Spleen (tissue), 13 donors: ENCODE measurements at places on chromosomes 4 and X. TPM values are rescaled to one million over a fixed set of nuclear protein-coding genes. Genes with fewer than 3 reads are reported as not detected.

- DNase-seq = no peak
Measured at GRCh38 chrX:70169281-70169680, 8.0 kb upstream of the DGAT2L6 start.

Gene PABPC1L2B
- total RNA-seq = 0.20 TPM

- DNase-seq = no peak
Measured at GRCh38 chr4:124806403-124806802, 93.9 kb upstream of the ANKRD50 start.

- no peak for DNase-seq
Measured at GRCh38 chrX:10971176-10971575, 140.0 kb upstream of the HCCS start.

Gene PAK3
- 2.1 TPM for total RNA-seq
